ENCODE measurements at places on chromosomes 6 and 20.
A peak's percentile ranks its signal among the peaks of the same experiment; 100 is the strongest.

GRCh38 chr20:46651091-46651962 lies at the start of gene SLC13A3:
TSS of gene SLC13A3 (minus strand) at chr20:46651459. CDS start at chr20:46651421, 38 bp downstream.
- peak; percentile 33 for DNase-seq

- DNase-seq = no peak
These were observed 21.2 kb downstream of the GNAS-AS1 start for GRCh38 chr20:58829531-58829941.

GRCh38 chr6:52305411-52305810 lies 20.9 kb upstream of the MCM3 start:
- DNase-seq = no peak

GRCh38 chr6:35089216-35089934 lies 51.8 kb downstream of the TCP11 start:
- no peak for DNase-seq

DNA sequence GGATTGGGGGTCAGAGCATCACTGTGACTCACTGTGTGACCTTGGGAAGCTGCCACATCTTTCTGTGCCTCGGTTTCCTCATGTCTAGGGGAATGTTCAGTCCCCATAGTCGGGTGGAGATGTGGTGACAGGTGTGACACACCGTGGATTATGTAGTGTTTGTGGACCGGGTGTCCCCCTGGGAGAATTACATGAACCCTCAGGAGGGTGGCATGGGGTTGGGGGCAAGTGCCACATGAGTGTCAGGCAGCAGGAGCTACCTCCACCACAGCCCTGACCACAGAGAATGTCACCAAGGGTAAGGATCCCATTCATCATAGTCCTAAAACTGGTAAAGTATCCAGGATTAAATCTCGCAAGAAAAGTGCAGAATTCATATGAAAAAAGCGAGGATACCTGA lies 23.2 kb downstream of the SUN5 start:
- no peak for DNase-seq

DNA sequence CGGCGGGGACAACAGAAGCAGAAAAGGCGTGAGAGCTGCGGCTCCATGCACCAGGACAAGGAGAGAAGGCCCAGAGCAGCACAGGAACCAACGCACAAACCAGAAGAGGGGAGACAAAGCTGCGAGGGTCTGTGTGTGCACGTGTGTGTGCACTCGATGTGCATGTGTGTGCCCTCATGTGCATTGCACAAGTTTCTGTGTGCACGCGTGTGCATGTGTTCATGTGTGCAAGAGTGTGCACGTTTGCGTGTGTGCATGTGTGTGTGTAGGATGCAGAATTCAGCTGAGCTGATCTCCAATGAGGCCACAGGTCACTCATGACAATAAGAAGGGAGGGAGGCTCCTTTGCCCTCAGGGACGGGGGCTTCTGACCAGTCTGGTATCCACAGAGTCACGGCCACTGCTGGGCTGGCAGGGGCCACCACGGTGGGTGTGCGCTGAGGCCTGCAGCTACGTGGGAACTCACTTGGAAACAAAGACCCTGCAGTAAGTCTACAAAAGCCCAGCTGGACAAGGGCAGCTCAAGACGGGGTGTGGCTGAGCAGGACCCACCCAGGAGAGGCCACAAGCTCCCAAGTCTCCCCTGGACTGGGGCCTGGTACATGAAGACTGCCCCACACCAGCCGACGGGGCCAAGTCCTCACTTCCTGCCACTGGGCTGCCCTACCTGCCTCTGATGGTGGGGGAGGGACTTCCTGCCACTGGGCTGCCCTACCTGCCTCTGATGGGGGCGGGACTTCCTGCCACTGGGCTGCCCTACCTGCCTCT lies 48.1 kb upstream of the CHRNA4 start:
- DNase-seq = no peak

DNA sequence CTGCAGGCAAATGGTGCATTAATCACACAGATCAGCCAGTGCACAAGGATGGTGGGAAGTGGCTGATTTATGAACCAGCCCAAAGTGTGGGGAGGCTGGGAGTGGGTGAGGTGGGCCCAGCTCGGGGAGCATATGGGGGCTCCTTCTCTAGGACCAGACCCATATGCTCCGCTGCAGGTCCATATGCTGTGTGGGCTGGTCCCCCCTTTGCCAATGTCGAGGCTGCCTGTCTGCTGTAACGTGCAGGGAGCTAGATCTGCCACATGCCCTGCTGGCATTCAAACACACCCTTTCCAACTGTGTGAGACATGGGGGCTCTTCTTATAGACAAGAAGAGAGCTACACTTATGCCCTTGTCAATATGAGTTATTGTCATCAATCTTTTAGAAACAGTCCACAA lies 566.3 kb downstream of the DHX35 start:
- no peak for DNase-seq

GRCh38 chr20:53582574-53583351 lies 10.9 kb downstream of the ZNF217 start:
- DNase-seq = no peak

DNA sequence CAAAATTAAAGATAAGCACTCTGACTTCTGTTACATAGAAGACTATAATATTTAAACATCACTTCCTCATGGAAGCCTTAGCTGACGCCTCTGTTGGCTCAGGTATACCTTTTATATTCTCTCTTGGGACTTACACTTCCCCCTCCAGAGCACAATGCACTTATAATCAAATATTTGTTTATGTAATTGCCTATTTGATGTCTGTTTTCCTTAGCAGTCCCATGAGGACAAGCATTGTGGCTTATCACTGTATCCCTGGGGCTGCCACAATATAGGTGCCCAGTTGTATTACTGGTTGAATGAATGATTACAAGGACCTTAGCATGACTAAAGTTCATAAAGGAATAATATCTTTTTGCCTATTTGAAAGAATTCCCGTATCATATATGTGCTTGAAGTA lies 186.7 kb upstream of the VGLL2 start:
- DNase-seq = no peak

DNA sequence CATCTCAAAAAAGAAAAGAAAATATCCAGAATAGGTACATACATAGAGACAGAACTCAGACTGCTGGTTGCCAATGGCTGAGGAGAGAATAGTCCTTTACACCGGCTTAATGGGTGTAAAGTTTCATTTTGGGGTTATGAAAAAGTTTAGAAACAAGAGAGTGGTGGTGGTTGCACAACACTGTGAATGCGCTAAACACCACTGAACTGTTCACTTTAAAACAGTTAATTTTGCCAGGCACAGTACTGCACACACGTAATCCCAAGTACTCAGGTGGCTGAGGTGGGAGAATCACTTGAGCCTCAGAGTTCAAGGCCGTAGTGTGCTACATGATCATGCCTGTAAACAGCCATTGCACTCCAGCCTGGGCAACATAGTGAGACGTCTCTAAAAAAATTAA lies 7.6 kb downstream of the ILRUN start:
- DNase-seq = no peak

DNA sequence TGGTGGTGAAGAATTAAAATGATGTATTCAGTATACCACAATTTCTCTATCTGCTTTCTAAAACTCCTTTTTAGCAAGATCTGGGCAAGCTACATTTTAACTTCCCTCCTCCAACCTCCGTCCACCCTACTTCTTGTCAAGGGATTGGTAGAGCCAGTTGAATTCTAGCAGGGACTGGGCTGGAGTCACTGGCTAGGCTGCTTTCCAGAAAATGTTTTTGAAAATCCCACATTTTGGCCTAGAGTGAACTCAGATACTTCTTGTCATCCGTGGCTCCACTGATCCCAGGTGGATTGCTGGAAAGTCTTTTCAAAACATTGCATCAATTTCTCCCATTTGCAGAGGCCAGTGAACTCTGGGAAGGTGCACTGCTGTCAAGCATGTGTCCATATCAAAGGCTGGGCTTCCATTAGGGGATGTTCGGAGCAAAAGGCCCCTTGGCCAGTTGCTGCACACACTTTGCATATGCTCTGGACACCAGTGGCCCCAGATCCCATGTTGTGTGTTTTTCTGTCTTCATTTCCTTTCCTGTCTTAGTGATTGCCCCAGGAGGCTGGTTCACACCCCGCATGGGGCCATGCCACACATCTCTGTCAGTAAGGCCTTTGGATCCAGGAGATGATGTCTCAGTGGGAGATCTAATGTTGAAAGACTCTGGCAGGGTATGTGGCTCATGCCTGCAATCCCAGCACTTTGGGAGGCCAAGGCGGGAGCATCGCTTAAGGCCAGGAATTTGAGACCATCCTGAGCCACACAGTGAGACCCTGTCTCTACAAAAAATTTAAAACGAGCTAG lies 11.3 kb upstream of the KCNK16 start:
- DNase-seq = no peak

DNA sequence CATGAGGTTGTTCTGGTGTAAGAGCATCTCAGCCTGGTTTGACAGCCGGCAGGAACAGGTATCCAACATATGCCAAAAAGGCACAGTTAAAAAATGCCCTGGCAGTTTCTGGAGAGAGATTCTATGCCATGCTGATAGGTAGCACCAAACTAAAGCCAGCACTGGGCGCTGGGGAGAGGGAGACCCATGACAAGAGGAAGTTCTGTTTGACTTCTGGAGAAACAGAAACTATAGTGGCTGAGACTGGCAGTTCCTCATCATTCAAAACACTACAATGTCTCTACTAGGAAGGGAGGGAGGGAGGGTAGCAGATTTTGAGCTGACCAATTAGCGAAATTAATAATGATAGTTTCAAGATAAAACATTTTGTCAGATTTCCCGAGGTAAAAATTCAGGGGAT lies 174.1 kb downstream of the ADAT2 start:
- DNase-seq = no peak

GRCh38 chr20:45323731-45324130 lies 15.6 kb upstream of the MATN4 start:
- DNase-seq = no peak
